Peyer's patch (tissue), 4 donors: ENCODE measurements at places on chromosomes 4 and X. TPM values are rescaled to one million over a fixed set of nuclear protein-coding genes. Genes with fewer than 3 reads are reported as not detected.

DNA sequence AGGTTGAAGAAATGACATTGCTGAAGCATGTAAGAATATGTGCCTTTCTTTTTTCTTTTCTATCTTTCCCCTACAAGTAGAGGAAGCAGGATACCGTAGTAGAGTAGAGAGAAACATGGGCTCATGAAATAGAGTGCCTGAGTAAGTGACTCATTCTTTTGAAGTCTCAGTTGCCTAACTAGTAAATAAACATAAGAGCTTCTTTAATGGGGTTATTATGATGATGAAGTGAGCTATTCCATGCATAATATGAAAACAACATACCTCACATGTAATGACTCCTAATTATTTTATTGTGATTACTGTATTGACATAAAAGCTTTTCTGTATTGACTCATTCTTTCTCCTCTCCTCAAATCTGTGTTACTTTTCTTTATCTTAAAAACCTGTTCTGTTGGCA, 1538.2 kb downstream of the TECRL start:
- DNase-seq: no peak

DNA sequence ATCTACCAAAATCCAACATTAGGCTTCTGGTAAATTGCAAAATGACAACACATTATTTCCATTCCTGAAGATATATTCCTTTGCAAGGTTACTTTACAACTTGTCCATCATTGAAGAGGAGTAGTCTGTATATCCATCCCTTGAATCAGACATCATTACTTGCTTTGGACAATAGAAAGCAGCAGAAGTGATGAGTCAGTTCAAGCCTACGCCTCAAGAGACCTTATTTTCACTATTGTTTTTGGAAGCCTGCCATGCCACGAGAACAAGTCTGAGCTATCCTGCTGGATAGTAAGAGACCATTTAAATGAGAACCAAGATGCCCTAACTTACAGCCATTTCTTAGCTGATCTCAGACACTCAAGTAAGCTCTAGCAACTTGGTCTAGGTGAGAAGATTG, 246.0 kb upstream of the HHIP start:
- DNase-seq: no peak

DNA sequence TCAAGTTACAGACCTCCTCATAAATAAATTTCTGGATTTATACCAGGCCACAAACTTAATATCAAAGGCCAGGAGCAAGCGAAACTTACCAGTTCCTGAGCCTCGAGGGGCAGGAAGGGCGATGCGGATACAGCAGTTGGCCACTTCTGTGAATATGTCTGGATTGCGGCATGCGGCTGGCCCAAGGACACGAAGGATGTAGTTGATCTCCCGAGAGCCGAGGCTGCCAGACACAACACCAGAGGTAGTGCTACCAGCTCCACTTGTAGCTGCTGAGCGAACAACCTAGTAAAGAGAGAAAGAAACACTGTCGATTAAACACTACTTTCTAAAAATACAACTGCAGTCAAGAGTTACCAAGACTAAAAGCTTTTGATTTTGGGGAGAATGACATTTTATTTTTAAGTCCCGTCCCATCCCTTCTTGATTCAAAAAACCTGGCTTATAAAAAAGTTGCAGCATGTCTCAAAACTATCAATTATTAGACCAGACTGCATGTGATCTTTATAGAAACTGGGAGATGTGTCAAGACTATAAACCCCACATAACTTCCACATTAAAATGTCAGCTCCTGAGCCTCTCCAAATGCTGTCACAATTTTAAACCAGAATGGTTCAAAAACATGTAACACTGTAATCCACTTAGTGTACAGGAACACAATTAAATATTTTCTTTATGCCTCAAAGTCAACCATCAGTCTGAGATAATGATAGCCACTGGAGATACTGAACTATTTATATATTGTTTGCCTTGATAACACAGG, 105.6 kb downstream of the HUWE1 start:
- DNase-seq: no peak

DNA sequence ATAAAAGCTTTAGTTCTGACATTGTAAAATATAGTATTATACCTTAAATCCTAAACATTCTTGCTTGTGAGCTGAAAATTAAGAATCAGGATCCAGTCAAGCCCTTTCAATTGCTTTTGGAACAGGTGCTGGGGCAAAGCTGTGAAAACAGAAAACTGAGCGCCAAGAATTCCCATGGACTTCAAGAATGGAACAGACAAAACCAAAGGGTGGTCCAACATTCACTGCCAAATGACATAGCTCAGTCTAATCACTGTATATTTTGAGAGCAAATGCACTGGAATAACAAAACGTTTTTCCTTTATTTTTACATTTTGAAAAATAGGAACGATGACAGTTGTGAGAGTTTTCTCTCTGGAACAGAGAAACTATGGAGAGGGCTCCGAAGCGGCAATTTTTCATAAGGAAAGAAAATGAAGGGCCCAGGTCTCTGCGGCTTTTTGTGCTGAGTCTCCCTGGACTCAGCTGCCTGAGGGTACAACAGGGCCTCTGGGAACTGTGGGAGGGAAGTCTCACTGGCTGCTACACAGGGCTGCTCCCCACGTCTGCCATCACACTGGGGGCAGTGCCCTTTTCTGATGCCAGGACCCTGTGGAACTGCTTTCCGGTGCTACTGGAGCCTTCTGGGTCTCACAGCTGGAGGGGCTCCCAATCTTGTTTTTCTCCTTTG, 56.0 kb upstream of the BMPR1B start:
- DNase-seq: no peak

GRCh38 chrX:152614791-152615190, 22.9 kb upstream of the GABRQ start:
- DNase-seq: no peak

DNA sequence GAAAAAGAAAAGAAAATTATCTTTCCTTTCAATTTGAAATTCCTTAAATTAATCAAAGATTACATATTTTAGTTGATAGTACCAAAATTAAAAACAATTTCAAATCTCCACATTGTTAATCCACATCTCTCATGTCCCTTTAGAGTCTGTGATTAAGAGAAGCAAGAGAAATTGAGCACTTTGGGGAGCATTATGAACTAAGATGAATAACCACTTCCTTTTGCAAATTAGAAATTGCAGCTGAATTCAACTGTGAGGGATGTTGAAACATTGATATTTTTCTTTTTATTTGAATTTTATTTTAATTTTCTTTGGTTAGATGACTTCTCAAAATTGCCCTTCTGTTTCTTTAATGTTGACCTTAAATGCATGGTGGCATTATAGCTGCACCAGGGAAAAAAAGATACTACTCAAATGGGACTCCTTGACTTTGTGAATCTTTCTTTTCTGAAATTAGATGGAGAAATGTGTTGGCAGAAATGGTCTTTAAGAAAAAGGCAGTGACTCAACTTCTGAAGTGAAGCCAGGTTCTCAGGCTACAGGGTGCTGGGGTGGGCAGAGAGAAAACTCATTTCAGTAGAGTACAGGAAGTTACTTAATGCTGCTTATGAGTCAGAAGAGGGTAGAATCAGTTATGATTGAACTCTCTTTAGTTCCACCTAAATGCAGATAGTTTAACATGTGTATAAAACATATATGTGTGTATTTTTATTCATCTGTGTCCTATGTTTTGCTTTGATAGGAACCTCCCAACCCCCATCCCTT, 92.0 kb upstream of the TNIP3 start:
- no peak for DNase-seq

DNA sequence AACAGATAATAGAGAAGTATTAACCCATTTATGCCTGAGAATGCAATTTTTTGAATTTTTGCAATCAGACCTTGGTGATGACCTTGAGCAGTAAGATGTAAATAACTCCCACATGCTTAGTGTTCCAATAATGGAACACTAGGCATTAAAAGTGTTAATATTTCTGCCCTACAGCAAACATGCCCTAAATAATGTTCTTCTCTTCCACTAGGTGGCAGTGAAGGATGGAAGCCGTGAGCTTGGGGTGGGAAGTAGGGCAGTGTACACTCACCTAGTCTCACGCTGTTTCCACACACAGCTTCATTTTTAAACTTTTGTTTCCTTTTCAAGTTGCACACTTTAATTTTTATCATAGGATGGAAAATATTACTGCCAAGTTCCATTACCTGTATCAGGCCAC, 613.1 kb upstream of the HS3ST1 start:
- no peak for DNase-seq

GRCh38 chr4:20026456-20026855, 225.2 kb upstream of the SLIT2 start:
- no peak for DNase-seq

DNA sequence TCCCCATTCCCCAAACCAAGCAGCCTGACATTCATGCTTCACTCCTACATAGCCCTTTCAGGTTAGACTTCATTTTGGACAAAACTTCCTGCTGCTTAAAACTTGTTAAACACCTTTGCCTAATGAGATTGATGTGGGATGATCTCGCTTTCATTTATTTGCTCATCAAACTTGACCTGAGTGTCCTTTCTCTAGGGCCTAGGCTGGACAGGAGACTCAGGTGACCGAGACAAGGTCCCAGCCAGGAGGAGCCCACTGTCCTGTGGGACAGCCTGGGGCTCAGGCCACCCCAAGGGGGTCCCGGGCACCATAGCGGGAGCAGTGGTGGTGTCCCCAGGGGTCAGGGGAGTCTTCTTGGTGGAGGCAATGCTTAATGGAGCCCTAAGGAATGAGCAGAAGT, 23.7 kb upstream of the PSAPL1 start:
- no peak for DNase-seq

GRCh38 chr4:8495803-8496202, 55.2 kb downstream of the TRMT44 start:
- no peak for DNase-seq

- DNase-seq: no peak
These were observed 41.2 kb downstream of the DCLK2 start for GRCh38 chr4:150119492-150119891.

- no peak for DNase-seq
These were observed 21.4 kb upstream of the ARHGAP6 start for GRCh38 chrX:11687157-11687556.

GRCh38 chr4:98710831-98711230, 52.4 kb upstream of the TSPAN5 start:
- no peak for DNase-seq

Gene SLC49A3
- total RNA-seq: 4.1 TPM

Gene FAM53A
- 1.5 TPM for total RNA-seq

Gene CCDC149
- 32.2 TPM for total RNA-seq

Gene TLR3
- 11.7 TPM for total RNA-seq

Gene IL9R
- 2.5 TPM for total RNA-seq

Gene GRSF1
- total RNA-seq: 34.0 TPM
